ENCODE measurements at places on chromosomes 11 and 22. TPM values are rescaled to one million over a fixed set of nuclear protein-coding genes. Genes with fewer than 3 reads are reported as not detected.

Gene ESAM
- total RNA-seq: 0.19 TPM

Gene GAL3ST1
- not detected for total RNA-seq

DNA sequence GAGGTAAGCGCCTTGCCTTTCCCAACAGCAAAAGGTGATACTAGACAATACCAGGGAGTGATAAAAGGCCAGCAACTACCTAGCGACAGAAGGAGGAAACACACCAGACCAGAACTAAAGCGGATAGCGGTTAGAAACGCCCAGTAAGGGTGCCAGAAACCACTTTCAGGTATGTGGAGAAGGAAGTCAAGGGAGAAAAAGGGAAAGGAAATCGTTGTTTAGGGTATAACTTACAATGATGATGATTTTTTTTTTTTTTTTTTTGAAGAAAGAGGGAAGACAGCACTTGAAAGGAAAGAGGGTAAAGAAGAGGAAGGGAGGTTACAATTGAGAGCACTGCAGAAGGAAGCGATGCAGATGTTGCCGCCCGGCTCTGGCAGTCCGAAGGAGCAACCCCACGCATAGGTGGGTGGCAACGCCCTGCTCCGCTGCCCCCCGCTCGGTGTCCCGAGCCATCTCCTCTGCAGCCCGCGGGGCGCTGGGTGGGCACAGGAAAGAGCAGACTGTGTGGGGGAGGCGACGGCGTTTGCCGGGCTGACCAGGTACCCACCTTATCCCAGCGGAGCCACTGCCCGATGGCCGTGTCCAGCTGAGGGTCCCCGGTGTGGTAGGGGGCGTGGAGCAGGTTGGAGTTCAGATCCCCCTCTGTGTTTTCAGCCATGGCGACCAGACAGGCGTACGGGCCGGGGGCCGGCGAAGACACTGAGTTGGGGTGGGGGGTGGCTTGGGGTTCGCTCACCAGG lies 561 bp downstream of the PGM2L1 start:
- H3K36me3 ChIP-seq: no peaks in the 10 kb centered on the region
- peak overlapping the region; percentile 99 for H3K4me3 ChIP-seq
- peaks cover 6% of the 10 kb centered on the region for H3K4me1 ChIP-seq

DNA sequence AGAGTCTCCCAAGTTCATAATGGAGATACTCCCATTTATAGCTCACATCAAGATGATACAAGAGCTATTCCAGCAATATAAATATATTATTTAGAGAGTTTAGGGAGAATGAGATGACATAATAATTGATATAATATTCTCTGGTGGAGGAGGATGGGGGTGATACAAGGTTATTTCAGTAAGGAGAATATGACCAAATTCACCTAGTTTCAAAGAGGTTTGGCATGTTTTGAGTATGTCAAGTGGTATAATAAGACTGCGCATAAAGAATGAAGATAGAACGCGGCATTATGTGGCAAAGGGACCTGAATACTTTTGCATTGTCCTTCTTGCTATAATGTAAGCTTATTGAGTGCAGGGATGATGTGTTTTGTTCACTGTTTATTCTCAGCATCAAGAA lies 1283.5 kb downstream of the LRRC4C start:
- H3K27ac ChIP-seq: no peak overlapping the region
- DNase-seq: no peak
- H3K4me3 ChIP-seq: no peak overlapping the region
- no peaks in the 10 kb centered on the region for H3K4me1 ChIP-seq

DNA sequence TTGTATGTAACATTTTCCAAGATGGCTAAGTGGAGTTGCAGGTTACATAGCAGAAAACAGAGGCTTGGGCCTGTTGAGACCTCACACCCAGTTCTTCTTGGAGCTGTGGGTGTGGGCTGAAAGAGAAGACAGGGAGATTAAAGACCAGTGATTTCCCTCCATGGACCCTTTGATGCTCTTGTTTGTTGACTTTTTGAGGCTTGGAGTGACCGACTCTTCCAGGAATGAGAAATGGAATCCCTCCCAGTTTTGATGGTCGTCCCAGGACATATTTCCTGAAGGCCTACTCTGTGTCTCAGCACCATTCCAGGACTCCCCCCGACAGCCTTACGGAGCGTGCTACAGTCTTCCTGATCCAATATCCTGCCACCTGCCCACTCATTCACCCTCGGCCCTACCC lies 96.9 kb downstream of the PTPRJ start:
- DNase-seq: no peak
- H3K27me3 ChIP-seq: no peaks in the 10 kb centered on the region
- H3K36me3 ChIP-seq: no peaks in the 10 kb centered on the region
- H3K4me1 ChIP-seq: no peaks in the 10 kb centered on the region
- H3K27ac ChIP-seq: no peak overlapping the region
